Stimulated activated CD4-positive, alpha-beta T cell treated with anti-CD3 and anti-CD28 coated beads, Interleukin-12 subunit alpha, Interleukin-12 subunit beta, amount 100 ng/mL, for 4 hours (primary cell): ENCODE measurements at places on chromosomes 4 and X.
A peak's percentile ranks its signal among the peaks of the same experiment; 100 is the strongest.

GRCh38 chr4:136706942-136707341 lies 825.4 kb downstream of the PCDH18 start:
- DNase-seq: no peak

- no peak for DNase-seq
These were observed 16.3 kb upstream of the ZNF827 start for GRCh38 chr4:145954924-145955339.

DNA sequence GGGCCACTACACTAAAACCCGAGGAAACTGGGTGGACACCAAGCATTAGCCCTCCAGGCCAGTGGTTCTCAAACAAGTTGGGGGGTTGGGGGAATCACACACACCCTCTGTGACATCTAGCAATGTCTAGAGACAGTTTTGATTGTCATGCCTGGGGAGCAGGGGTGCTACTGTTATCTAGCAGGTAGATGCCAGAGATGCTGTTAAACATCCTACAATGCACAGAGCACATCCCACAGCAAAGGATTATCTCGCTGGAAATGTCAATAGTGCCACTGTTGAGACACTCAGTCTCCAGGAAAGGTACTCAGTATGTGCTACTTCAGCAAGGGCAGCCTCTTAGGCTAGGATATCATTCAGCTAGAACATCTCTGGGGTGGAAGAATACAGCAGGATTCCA lies 1.3 kb downstream of the SMC1A start:
- DNase-seq: no peak

DNA sequence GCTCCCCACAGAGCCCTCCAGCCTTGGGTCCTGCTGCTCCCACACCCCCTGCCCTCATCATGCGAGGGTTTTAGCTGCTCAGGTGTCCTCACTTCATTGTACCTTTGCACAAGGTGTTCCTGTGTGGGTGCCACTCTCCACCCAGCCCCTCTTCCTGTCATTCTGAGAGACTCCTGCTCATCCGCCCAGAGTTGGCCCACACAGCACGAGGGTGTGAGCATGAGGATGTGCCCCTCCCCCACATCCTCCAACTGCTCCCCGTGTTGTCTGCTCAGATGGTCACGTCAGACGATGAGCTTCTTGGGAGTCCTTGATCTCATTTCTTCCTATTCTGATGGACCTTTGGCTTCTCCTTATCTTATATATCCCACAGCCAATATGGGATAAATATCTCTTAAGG lies 53.2 kb downstream of the HTT-AS start:
- no peak for DNase-seq

- DNase-seq: no peak
These were observed 186.7 kb downstream of the LARP7 start for GRCh38 chr4:112823606-112824005.

DNA sequence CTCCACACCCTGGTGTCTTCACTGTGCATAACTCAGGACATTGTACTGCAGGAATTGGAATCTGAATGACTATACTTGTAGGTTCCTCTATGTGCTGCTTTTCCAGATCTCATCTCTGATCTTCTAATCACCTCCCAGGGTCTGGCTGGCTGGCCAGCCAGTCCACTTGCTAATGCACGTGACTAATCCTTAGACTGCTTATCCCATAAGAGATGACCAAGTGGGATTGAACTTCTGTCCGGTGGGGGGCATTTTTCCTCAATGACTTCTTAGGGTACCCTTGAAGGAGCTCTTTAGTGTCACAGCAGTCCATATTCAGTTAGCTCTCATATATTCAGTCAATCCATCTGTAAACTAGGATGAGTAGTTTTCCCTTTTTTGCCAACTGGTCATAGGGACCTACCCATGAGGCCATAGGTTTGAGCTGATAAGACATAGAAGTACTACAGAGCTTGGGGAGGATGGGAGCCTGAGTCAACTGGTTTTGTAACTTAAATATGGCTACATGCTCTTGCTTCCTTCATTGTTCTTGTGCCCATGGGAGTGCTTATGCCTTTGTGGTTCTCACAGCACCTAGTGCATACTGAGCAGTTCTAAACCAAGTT lies 71.9 kb upstream of the WDR1 start:
- DNase-seq: no peak

GRCh38 chr4:726838-727237 lies 21.2 kb downstream of the PCGF3 start:
- DNase-seq: no peak

DNA sequence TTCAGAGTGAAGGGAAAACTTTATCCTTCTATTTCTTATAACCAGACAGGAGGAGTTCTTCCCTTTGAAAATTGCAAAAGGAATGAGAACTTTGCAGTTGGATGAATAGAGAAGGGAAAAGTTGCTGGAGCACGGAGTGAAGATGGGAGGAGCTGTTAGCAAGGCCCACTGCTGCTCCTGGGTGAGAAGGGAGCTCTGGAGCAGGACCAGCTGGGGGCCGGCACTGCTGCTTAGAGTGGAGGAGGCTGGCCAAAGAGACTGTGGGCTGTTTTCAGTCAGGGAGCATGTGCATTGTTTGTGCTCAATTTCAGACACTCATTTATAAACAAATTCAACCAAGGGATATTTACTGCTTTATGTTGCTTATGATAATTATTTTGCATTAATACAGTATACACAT lies 164.2 kb downstream of the STIM2 start:
- no peak for DNase-seq

DNA sequence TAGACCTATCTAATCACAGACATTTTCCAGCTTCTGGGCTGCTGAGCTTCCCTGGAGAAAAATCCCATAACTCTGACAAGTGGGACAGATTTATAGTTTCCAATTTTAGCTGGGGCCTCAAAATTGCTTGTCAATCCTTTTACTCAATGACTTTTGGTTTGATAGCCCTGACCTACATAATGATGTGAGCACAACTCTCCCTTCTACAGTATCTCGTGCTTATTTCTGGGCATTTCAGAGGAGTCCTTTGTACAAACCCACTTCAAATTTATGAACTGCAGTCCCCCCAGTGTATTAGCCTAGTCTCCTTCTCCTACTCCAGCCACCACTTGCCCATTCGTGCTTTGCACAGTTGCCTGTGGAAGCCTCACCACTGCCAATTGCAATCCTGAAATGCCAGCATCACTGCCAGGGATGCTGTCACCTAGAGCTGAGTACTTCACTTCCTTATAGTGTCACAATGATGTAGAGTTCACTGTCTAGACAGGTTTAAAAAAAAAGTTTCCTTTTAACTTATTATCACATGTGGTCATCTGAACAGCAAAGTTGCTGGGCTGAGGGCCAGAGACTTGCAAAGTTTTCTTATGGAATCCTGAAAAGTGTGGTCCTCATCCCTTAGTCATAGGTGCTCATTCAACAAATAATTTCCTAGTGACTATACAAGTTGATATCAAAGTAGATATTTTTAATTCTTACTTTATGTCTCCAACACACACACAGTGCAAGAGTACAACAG lies 21.2 kb downstream of the TRAM1L1 start:
- DNase-seq: no peak

GRCh38 chr4:74262522-74262921 lies 45.7 kb upstream of the EPGN start:
- DNase-seq: no peak

DNA sequence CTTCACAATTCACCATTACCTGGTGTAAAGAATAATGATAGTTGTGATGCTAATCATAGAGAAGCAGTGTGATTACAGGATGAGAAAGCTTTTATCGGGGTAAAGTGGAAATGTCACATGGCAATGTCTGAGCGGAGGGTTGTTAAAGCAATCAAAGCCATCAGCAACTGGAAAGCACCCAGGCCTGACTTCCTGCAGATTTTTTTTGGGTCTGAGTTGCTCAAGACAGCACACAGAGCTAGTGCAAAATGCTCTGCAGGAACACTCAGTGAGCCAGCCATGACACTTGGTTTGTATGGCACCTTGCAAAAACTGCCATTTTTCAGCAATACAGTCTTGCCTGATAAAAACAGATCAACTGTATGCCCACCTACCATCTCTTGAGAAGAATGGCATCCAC lies 152.9 kb downstream of the COL4A6 start:
- DNase-seq: no peak

- DNase-seq: peak; percentile 14
These were observed 737 bp downstream of the FGF2 start for GRCh38 chr4:122827258-122827878.
